Activated T-helper 2 cell treated with anti-CD3 and anti-CD28 coated beads, Interferon-gamma antibody, Interleukin-2, Interleukin-4, amounts not matched to agents 10 μg/mL and 5 μg/mL and 100 μg/mL, durations not matched to agents 14 hours and 24 hours and 36 hours (primary cell): ENCODE measurements at places on chromosomes 6 and 20.

DNA sequence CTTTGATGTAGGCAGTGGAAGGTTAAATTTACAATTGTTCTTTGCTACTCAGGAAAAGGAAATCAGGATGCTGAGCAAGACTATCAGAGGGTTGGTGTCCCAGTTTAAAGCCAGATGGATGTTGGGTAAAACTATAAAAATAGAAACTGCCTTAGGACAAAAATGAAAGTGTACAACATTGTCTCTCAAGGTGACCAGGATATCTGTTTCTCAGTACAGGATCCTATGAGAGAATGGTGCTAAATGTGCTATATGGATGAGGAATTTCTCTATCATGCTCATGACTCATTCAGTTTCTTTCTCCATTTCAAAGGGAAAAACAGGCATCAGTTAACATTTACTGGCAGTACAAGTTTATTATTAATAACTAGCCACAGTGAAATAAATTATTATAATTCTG lies 534.2 kb upstream of the GJE1 start:
- DNase-seq: no peak

GRCh38 chr20:43515628-43516027 lies 8.1 kb downstream of the L3MBTL1 start:
- no peak for DNase-seq

DNA sequence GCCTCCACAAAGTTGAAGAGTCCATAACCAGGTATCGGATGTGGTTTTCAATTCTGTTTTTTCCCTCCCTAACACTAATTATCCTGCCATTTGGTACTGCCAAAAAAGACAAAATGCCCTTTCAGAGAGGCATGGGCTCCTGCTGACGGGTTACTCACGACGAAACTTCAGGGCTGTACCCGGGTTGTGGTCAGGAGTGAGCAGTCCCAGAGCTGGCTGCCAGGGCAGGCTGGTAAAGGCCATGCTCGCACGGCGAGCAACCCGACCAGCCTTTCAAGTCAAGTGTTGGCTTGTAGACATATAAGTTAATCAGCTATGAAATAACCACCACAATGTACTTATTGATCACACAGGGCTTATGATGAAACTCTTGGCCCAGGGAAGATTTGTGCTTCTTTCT lies 152.5 kb downstream of the FOXC1 start:
- no peak for DNase-seq

GRCh38 chr6:154537511-154538325 lies 27.2 kb upstream of the CNKSR3 start:
- DNase-seq: no peak

- no peak for DNase-seq
These were observed 137.0 kb downstream of the IMPG1 start for GRCh38 chr6:75935473-75935793.

DNA sequence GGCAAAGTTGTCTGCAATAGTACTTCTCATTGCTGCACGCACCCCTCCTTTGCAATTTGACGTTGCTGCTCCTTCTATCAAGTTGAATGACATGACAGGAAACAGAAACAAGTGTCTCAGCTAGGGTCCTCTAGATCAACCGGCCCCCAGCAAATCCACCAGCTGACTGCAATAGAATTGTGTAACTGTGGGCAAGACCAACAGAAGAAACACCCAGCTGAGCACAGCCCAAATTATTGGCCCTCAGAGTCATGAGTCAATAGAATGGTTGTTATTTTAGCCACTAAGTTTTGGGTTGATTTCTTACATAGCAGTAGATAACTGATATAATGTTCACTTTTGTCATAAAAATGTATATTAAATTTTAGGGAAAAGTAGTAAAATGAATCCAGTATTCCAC lies 202.7 kb downstream of the MAFB start:
- DNase-seq: no peak

DNA sequence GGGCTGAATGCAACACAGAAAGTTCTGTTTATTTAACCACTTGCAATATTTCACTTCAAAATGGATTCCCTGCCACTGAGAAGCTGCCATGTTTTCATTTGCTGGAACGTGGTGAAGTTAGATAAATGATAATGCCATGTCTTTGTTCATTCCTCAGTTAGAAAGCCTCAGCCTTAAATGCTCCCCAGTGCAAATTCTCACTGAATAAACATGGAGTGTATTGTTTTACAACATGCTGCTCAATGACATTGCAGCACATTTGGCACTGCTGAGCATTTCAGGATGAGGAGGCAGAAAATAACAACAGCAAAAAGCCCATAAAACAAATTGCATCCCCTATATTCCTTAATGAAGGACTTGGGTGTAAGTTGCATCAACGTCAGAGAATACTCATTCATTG lies 913.8 kb upstream of the FLRT3 start:
- DNase-seq: no peak

DNA sequence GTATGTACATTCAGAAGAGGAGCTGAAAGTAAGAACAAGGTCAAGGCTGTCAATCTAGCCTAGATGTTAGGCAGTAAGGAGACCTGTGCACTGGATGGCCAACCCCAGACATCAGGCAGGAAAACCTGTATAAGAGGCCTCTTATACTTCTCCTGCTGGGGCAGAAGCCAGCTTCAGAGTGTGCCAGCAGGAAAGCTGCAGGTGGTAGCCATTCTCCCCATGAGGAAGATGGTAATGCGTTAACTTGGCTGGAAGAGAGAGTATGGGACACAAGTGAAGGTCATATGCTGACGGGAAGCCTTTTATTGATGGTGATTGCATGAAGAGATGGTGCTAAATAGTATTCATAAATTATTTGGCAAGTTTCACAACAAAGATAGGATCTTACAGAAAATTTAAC lies 20.6 kb downstream of the NHLRC1 start:
- no peak for DNase-seq

- DNase-seq: no peak
These were observed 239.3 kb downstream of the ZNF217 start for GRCh38 chr20:53354314-53354713.

DNA sequence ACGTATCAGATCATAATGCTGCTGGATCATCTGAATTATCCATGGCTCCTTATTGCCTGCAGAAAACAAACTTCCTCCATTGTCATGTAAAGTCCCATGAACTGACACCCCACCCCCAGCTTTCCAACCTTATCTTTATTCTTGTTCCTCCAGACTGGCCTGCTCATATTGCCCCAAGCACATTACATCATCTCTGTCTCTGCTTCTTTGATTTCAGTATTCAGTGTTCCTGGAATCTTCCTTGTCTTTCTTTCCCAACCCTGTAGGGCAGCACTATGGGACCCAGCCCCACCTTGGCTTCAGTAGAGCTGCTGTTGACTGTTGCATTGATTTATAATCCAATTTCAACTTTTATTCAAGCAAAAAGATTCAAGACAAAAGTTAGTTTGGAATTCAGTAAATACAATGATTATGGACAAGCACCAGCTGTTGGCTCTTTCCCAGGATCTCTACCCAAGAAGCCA lies 187.5 kb upstream of the ECI2 start:
- DNase-seq: no peak

GRCh38 chr6:159788753-159789376 lies 537 bp downstream of the TCP1 start:
- peak; percentile 16 for DNase-seq

GRCh38 chr6:85416766-85417165 lies 33.1 kb upstream of the NT5E start:
- no peak for DNase-seq

DNA sequence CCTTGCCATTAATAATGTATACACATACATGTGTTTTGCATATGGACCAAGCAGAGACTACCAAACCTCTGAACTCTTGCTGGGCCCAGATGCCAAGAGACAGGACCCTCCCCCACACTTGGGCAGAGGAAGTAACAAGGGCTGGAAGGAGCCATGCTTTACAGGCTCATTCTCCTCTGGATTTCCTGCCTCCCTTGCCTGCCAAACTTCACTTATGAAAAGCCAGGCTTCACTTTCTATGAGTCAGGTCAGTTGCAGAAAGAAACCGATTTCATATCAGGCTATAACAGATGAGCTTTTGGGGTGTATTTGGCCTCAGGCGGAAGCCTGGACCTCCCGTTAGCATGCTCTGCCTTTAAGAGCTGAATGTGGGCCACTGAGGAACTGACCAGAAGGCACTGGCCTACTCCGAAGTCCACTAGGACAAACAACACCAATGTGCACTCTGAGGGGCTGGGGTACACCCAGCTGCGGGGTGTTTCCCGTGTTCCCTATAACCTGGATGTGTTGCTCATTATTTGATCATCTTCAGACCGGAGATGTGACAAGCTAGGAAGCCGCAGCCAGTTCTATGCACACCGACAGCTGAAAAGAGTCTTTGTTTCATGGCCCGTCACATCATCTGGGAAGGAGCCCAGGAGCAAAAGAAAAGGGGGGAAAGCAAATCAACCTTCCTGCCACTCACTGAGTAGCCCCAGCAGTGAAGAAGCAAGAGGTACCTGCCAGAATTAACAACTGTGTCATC lies 28.5 kb downstream of the HAO1 start:
- no peak for DNase-seq

DNA sequence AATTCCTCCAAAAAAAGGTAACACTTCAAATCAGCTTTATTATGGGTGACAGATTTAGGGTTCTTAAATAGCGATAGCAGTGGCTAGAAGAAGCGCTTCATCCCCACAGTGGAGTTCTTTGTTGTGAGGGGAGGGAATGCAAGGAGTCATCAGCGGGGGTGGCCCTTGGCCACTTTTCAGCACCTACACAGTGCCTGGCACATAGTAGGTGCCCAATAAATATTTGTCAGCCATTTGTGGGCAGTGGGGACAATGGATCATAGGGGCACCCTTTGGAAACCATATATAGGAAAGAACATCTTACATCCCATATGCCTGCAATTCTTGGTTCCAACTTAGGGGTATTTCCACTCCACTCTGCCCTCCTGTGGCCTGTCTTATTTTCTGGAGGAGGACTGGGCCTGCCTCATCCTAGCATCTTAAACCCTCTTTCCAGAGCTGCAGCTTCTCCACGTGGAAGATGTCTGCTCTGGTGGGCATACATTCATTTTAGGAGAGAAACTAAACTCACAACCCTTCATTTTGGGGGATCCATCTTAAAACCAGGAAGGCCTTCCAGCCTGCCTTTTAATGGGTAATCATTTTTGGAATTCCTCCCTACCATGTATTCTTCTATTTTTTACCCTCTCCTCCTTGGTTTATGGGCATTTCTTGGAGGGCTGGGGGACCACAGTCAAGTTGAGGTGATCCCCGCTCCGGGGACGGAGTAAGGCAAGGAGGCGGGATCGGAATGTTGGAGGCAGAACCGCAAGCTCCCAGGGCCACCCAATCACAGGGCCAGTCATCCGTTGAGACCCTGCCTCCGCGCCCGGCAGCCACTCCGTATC lies 2.6 kb upstream of the GPSM3 start:
- peak; percentile 40 for DNase-seq

- no peak for DNase-seq
These were observed 773 bp downstream of the SMAP1 start for GRCh38 chr6:70668499-70668812.

DNA sequence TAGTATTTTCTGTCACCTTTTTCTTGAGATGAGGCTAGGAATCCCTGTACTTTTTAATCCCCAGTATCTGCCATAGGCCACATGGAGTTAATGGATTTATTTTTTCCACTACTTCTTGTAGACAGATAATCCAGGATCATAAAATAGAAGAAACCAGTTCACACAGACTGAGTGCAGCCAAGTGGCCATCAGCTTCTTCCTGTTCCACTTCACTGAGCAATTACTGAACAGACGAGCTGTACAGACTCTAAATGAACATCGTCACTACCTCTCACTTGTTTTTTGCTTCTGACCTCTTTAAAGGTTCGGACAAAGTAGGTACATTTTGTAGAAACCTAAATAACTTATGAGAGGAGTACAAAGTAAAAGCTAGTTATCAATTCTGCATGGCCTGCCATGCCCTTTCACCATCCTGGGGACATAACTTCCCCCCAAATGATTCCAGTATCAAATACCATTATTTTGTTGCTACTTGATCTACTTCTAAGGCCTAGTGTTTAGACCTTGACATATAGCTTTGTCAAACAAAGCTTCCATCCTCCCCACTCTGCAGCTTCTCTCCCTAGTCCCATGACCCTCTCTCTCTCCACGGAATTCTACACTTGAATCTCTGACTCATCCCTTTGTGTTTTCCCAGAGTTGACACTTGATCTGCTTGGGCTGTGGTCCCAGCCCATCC lies 34.4 kb upstream of the ARHGAP18 start:
- no peak for DNase-seq

DNA sequence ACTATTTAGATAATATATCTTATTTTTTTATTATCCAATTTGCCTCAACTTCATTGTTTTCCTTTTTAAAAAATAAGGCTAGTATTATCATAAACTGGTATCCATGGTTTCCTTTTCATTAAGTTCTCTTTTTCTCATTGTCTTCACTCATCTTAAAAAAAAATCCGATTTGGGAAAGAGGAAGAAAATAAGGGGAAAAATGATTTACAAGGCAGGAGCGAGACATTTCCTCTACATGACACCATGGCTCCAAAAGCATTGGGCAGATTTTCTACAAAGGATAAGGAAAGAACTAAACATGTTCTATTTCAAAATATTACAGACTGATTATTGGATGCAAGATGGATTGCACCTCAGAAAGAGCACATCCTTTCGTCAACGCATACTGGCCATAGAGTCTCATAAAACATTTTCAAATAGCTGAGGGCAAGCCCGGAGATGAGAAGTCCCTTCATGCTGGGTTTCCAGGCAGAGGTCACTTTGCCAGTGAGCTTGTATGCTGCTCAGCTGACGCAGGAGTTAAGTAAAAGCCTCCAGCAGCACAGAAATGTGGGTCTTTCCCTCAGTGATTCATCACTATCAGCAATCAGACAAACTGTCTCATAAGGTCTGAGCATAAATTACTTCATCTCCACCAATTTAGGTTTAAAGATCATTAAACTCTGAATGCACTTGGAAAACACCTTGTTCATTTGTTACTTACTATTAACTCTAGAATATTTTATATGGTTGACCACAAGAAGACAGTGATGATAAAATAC lies 129.0 kb upstream of the TNFAIP3 start:
- DNase-seq: no peak

- no peak for DNase-seq
These were observed 1.8 kb downstream of the SEC63 start for GRCh38 chr6:107956181-107956580.

GRCh38 chr6:71888756-71889340 lies 2.5 kb downstream of the RIMS1 start:
- DNase-seq: no peak

GRCh38 chr6:64014595-64014994 lies 379.0 kb downstream of the PHF3 start:
- DNase-seq: no peak

- DNase-seq: no peak
These were observed 24.9 kb downstream of the TTLL2 start for GRCh38 chr6:167349631-167350274.

DNA sequence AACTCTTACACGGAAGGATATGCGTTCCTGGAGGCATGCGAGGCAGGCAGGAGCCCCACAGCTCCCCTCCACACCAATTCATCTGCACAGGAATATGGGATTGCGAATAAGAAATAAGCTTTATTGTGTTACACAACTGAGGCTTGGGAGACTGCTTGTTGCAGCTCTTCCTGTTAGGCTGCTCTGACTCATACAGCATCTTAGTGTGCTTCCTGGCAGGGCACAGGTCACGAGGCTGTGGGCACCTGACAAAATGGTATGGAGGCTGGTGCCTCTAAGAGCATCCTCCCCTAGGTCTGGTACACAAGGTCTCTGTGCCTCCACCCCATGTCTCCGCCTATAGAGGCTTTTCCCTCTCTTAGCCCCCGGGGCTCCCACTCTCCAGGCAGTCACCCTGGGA lies 6.8 kb downstream of the SLC22A3 start:
- no peak for DNase-seq
